Mesenteric fat pad (tissue), 1 donor: ENCODE measurements at places on chromosomes 2 and 18. TPM values are rescaled to one million over a fixed set of nuclear protein-coding genes. Genes with fewer than 3 reads are reported as not detected.

SERPINB11 gene
- not detected for total RNA-seq

FLACC1 gene
- 2.8 TPM for total RNA-seq

POTEC gene
- total RNA-seq, result not detected

TMEM200C gene
- 0.32 TPM for total RNA-seq

ACVR1 gene
- 37.7 TPM for total RNA-seq

DNPEP gene
- 78.6 TPM for total RNA-seq

REG1B gene
- total RNA-seq, result 2.6 TPM

FAM237A gene
- total RNA-seq, result not detected

TUBA3E gene
- total RNA-seq, result not detected

EGR4 gene
- total RNA-seq, result not detected

CROCC2 gene
- total RNA-seq, result not detected

GPN1 gene
- 23.1 TPM for total RNA-seq

STPG4 gene
- total RNA-seq, result not detected

ITGB1BP1 gene
- 339 TPM for total RNA-seq

HPCAL1 gene
- 45.3 TPM for total RNA-seq

DSG1 gene
- not detected for total RNA-seq

LRRC30 gene
- not detected for total RNA-seq

YES1 gene
- 54.3 TPM for total RNA-seq

GKN2 gene
- total RNA-seq, result not detected

KCNG2 gene
- total RNA-seq, result 0.51 TPM

CYP26B1 gene
- total RNA-seq, result 41.9 TPM

POTEF gene
- total RNA-seq, result not detected

LIPG gene
- 2.2 TPM for total RNA-seq

CD28 gene
- total RNA-seq, result 15.7 TPM

MYO7B gene
- 2.1 TPM for total RNA-seq

RGPD5 gene
- 81.5 TPM for total RNA-seq

UGT1A3 gene
- not detected for total RNA-seq

HOXD10 gene
- total RNA-seq, result 1.7 TPM

PROC gene
- not detected for total RNA-seq

ANKRD30B gene
- 0.39 TPM for total RNA-seq

POMC gene
- 3.4 TPM for total RNA-seq

PAIP2B gene
- total RNA-seq, result 1.3 TPM

RESP18 gene
- not detected for total RNA-seq

GPBAR1 gene
- 34.8 TPM for total RNA-seq

SLC14A1 gene
- 1.2 TPM for total RNA-seq
